ENCODE measurements at places on chromosomes 2 and 18.

DNA sequence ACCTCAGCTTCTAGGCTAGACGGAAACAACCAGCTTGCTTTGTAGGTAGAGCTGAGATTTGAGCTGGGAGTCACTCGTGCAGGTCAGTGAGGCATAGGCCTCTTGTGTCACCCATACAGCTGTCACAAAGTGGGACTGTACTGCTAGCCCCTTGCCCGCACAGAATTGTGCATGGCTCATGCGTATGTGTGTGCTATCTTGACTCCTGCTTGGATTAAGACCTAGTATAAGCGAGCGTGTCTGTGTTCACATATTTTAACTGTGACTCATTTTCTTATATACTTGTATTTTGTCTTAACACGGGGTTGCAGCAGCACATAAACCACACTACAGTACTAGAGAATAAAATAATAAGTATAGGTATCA, 20.1 kb downstream of the CEP68 start:
- no peak for DNase-seq

DNA sequence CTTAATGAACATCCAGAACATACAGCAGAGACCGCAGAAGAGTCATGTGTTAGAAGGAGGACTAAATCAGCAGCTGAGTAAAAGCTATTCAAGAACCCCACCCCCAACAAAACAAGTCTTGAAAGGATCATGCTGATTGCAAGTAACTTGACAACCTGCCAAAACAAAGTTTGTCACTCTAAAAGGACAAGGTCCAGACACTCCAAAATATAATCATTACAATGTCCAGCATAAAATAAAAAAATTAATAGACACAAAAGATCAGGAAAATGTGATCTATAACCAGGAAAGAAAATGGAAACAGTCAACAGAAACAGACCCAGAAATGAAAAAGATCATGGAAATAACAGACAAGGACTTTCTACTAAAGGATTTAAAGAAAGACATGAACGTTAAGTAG, 28.5 kb downstream of the CCDC88A start:
- DNase-seq, result no peak

GRCh38 chr2:144683107-144683753, 163.3 kb upstream of the ZEB2 start:
- DNase-seq, result no peak

GRCh38 chr2:207450186-207450585, 79.6 kb upstream of the CREB1 start:
- no peak for DNase-seq

GRCh38 chr2:14221466-14221865, 411.1 kb upstream of the LRATD1 start:
- DNase-seq, result no peak

GRCh38 chr18:11607906-11608305, 1.5 kb upstream of the SLC35G4 start:
- DNase-seq, result no peak

- no peak for DNase-seq
These were observed 121.2 kb downstream of the DPP4 start for GRCh38 chr2:161952783-161953191.

GRCh38 chr2:41779888-41780287, 267.9 kb upstream of the PKDCC start:
- no peak for DNase-seq

- DNase-seq, result no peak
These were observed 167.4 kb upstream of the ETAA1 start for GRCh38 chr2:67229706-67230105.

DNA sequence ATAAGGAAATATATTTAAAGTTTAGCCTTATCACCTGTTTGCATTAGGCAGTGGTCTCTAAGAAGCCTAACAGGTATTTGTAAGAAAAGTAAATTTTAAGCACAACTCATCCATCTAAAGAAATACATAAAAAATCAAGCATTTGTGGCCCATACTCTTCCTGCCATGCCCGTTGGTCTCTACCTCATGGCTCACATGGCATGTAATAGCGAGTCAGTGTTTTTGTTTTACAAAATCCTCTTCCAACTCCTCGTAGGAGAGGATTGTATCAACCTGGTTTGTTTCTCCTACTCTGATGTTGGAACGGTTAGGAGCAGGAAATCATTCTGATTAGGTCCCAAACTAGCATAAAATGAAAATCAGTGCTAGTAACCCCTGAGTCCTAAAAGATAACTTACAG, 91.8 kb downstream of the FMNL2 start:
- no peak for DNase-seq

- DNase-seq, result no peak
These were observed 88.2 kb upstream of the EPB41L3 start for GRCh38 chr18:5632041-5632440.

DNA sequence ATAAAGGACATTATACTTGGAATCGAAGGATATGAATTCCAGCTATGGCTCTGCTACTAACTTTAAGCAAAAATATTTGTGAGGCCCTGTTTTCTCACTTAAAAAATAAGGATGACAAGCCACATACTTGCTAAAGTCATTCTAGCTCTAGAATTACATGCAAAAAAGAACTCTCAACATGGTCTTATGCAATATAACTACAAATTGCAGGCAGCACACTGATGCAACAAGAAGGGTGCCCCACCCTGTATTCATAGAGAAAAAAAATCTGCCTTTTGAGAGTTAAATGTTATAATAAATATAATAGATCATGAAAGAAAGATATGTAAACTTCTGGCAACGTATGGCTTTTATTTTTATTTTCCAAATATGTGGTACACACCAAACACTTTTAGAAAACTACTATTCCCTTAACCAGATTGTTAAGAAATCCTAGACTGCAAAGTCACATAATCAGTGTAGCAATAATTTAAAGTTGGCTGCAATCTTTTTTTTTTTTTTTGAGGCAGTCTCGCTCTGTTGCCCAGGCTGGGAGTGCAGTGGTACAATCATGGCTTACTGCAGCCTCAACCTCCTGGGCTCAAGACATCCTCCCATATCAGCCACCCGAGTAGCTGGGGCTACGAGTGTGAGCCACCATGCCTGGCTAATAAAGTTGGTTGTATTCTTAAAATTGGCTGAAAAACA, 40.2 kb upstream of the WDSUB1 start:
- no peak for DNase-seq

GRCh38 chr18:22168360-22168921, 948 bp upstream of the GATA6 start:
- peak; percentile 52 for DNase-seq

- no peak for DNase-seq
These were observed 25.4 kb downstream of the ACTR3 start for GRCh38 chr2:113915082-113915819.

DNA sequence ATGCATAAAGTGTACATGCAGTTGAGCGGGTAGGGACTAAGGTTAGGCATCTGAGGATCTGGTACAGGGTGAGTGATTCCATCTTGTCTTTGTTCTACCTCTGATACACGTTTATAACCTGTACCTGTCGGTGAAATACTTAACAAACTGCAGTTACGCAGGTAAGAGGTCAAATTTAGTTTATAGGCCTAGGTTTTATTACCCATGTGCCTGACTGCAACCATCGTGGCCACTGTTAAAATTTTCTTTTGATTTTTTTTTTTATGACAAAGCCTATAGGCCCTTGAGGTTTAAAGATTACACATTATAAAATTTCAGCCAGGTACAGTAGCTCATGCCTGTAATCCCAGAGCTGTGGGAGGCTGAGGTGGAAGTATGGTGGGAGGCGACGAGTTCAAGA, 15.4 kb upstream of the HNMT start:
- DNase-seq, result no peak

GRCh38 chr18:7221424-7222155, 9.3 kb upstream of the LRRC30 start:
- DNase-seq, result peak; percentile 89

DNA sequence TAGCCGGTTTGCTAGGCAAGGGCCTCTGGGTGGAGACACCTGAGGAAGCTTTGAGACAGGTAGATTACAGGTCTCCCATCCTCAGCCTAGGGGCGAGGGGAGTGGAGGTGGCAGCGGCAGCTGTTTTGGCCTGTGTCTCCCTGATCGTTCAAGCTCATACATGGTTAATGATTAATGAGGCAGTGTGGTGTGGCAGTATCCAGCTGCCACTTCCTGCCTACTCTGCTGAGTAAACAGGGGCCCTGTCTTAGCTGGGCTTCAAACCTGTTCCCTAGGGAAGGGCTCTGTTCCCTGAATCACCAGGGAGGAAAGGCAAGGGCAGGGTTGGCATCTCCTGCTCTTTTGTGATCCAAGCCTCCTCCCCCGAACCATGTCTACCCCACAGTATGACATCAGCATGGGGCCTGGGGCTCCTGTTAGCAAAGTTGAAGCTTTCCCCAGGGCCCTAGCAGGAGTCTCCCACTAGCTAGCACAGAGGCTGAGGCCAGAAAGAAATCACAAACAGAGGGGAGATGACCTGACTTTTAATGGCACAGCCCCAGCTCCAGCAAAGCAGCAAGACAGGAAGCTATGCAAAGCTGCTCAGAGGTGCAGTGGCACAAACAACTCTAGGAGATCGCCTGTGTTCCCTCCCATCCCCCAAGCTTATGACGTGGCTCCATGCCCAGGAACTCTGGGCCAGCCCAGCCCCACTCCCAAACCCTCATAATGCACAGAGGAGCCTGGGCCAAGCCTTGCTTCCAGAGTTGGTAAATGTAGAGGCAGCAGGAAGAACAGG, 3.7 kb upstream of the TUBA4B start:
- no peak for DNase-seq

- DNase-seq, result no peak
These were observed 17.4 kb downstream of the AGAP1 start for GRCh38 chr2:235511187-235511661.

- DNase-seq, result no peak
These were observed 272.5 kb downstream of the TDRD15 start for GRCh38 chr2:21396252-21396651.

- no peak for DNase-seq
These were observed 98.9 kb upstream of the ZFP36L2 start for GRCh38 chr2:43325107-43325811.

DNA sequence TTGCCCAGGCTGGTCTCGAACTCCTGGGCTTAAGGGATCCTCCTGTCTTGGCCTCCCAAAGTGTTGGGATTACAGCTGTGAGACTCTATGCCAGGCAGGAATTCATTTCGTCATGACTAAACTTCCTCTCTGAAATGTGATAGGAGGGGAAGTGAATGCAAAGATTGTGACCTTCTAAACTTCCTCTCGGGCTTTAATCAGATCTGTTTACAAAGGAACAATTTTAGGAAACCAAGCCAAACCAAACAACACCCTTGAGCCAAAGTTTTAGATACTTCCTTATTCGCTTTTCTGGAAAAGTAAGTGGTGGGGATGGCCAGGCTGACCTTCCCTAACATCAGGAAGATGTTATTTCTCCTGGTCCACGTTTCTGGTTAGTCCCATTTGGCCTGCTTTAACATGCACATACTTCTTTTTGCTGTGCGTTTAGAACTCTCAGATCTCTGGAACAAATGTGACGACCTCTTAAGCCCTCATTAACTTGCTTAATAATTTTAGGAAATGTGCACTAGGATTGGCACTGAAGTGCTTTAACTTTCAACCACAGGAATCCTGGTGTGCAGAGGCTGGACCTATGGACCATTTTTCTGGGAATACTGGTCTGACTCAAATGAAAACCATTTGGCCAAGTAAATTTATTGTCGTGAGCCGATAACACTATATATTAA, 33.2 kb upstream of the YES1 start:
- no peak for DNase-seq

DNA sequence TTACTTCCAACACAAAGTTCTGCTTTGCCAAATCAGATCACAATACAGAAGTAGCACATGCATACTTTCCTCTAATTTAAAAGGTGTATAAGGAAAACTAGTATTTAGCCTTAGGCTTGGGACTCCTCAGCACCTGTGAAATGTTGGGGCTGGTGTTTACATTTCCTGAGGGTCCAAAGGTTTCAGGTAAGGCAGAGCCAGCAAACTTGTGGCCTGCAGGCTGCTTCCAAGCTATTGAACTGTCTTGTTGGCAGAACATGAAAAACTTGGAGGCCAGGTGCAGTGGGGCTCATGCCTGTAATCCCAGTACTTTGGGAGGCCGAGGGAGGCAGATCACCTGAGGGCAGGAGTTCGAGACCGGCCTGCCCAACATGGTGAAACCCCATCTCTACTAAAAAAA, 26.5 kb upstream of the GPR39 start:
- no peak for DNase-seq

All from H9 (cell line).